ENCODE measurements at places on chromosomes 2 and 18.

GRCh38 chr2:32772638-32773447 lies 145.0 kb downstream of the TTC27 start:
- DNase-seq: no peak

- DNase-seq: no peak
Observed at GRCh38 chr2:234691968-234692955, 195.4 kb upstream of the ARL4C start.

DNA sequence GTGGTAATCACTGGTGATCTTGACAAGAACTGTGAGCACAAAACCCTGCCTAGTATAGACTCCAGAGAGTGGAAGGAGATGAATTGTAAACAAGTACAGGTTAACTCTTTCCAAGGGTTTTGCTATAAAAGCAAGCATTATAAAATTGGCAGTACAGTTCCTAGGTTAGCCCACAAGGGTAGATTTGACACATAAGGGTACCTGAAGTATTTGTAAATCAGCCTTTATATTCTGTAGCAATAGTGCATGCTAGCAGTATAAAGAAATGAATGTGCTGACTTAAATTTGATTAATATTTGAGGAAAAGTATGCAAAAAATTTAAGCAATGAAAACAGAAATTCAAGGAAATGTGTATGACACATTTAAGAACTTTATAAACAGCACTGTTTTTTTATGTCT lies 42.4 kb downstream of the SP3 start:
- no peak for DNase-seq

DNA sequence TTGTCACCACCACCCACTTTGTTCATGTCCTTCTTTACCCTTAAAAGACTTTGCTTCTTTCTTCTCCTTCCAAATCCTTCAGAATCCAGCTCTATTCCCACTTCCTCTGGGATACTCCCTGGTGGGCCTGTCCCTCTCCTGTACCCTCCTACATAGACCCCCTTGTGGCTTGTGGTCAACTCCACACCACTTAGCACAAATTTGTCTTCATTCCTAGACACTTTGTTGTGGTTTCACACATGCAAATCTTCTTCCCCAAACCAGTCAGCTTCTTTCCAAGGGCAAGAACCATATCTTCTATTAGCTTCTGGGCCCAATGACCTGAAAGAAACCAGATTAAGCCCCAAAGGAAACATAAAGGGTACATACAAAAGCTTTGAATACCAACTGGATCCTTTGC lies 342.4 kb downstream of the TNS1 start:
- DNase-seq: no peak

Measured in stimulated activated CD4-positive, alpha-beta T cell treated with anti-CD3 and anti-CD28 coated beads, Interleukin-1b, Interleukin-23, amount 100 ng/mL, for 4 hours (primary cell).